ENCODE measurements at places on chromosomes 2 and 18.

- no peak for DNase-seq
Measured at GRCh38 chr2:238389988-238390589, 36.6 kb upstream of the ASB1 start.

DNA sequence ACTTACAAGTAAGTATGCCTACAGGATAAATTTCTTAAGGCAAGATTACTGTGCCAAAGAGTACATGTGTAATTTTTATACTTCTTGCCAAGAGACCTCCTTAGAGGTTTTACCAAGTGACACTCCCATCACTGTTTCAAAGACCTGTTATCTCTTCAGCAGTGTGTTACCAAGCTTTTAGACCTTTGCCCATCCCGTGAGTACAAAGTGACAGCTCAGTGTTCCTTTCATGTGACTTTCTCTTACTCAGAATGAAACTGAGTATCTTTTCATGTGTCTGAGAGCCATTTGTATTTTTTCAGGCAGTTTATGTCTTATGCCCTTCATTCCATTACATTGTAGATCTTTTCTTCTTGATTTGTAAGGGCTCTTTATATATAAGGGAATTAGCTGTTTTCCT, 287.5 kb upstream of the SALL3 start:
- no peak for DNase-seq

GRCh38 chr2:227411320-227411989, 23.7 kb upstream of the SCYGR1 start:
- DNase-seq: no peak

DNA sequence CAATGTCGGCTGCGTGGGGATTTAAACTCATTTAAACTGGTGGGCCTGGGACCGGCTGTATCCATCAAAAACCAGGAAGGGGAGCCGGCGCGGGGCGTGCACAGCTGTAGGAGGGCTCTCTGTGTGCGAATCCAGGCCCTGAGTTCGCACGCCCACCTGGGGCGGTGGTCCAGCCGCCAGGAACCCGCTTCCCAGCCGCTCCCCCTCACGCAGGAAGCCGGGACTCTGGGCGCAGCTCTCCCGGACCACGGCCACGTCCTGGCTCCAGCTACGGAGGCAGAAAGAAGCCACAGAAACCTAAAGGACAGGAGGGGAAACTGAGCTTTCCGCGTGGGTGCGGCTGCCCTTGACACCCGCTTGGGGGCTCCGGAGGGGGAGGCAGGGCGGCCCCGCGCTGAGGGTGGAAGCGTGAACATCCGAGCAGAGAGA, 80.6 kb downstream of the GFPT1 start:
- no peak for DNase-seq

- DNase-seq: no peak
Measured at GRCh38 chr2:177404243-177404642, 11.7 kb downstream of the AGPS start.

- no peak for DNase-seq
Measured at GRCh38 chr2:240789051-240789453, 31.0 kb downstream of the KIF1A start.

GRCh38 chr2:182133195-182133891, 147.7 kb downstream of the PPP1R1C start:
- DNase-seq: no peak

- no peak for DNase-seq
Measured at GRCh38 chr2:49982871-49983270, 828.6 kb upstream of the FSHR start.

DNA sequence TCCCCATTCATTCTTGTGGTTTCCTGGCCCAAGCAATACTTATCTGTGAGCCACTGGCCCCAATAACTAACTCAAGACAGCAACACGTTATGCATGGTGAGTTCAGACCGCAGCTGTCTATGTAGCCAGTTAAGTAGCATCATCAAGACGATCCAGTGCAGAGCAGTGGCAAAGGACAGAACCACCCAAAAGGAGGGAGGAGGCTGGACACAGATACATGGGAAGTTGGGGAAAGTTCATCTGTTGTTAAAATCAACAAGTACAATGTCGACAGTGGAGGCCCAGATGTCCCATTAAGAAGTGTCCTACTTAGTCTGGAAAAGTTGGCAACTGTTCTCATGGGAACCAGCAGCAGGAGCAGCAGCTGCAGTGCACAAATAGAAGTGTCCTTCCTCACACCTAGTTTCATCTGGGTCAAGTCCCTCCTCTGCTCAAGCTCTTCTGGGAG, 106.9 kb upstream of the THOC1 start:
- DNase-seq: no peak

DNA sequence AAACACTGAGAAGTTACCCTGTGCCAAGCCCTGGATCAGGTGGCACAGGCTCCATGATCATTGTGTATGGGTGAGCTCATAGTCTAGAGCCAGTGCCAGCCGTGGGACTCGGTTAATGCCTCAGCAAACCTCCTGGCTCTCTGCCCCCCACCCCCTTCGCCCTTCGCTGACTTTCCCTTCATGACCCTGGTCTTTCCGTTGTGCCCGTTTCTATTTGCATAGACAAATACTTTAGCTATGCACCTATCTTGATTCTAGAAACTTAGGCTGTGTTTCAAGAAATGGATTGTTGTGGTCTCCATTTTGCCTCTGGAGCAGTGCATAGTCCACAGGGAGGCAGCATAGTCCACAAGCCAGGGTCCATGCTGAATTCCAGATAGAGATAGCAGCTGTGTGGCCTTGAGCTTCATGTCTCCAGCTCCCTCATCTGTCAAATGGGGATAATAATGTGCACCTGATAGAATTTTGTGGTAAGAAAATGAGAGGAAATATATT, 44.8 kb upstream of the KDM3A start:
- DNase-seq: no peak

Data from activated T-helper 1 cell treated with Interleukin-2 at 50 U/mL for 16 hours (primary cell).